Activated naive CD4-positive, alpha-beta T cell treated with anti-CD3 and anti-CD28 coated beads, Interleukin-2, amount 50 U/mL, for 16 hours (primary cell): ENCODE measurements at places on chromosomes 12 and 14.

DNA sequence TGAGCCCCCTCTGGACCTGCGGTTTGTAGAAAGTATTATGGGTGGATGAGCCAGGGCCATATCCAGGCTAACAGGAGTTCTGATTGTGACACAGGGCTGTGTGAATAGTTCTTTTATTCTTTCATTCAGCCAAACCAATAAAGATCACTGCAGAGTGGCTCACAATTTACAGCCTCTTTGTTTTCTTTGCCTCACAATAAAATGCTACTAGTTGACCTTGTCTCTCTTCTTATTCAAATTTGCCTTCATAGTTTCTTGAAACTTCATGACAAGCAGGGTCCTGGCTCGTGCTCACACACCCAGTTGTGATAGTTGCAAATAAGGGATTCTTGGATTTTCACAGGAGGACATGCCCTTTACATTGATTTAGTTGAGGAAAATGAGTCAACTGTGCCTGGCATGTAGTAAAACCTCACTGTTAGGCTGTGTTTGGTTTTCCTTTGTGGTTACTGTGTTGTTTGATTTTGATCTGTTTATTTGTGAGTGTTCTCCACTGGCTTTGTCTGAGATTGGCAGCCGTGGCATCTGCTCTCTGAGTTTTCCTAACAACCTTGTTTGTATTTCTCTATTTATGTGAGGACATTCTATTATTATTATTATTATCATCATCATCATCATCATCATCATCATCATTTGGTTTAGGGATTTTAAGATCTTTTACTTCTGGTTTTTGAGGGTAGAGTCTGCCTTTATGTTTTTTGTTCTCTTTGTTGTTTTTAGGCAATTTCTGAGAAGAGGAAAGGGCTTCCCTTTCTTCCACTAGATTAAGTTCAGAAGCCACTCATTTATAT lies 2.7 kb upstream of the KRT6B start:
- DNase-seq = no peak

DNA sequence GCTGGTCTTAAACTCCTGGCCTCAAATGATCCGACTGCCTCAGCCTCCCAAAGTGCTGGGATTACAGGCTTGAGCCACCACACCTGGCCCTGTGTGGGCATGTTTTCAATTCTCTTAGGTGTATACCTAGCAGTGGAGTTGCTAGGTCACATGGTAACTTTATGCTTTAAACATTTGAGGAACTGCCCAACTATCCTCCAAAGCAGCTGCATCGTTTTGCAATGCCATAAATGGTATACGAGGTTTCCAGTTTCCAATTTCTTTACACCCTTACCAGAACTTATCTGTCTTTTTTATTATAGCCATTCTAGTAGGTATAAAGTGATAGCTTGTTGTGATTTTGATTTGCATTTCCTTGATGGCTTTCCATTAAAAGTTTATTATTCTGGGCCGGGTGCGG lies 25.1 kb downstream of the RBMS2 start:
- DNase-seq = no peak

- DNase-seq = no peak
Observed at GRCh38 chr14:65531148-65531547, 118.6 kb downstream of the FUT8 start.

DNA sequence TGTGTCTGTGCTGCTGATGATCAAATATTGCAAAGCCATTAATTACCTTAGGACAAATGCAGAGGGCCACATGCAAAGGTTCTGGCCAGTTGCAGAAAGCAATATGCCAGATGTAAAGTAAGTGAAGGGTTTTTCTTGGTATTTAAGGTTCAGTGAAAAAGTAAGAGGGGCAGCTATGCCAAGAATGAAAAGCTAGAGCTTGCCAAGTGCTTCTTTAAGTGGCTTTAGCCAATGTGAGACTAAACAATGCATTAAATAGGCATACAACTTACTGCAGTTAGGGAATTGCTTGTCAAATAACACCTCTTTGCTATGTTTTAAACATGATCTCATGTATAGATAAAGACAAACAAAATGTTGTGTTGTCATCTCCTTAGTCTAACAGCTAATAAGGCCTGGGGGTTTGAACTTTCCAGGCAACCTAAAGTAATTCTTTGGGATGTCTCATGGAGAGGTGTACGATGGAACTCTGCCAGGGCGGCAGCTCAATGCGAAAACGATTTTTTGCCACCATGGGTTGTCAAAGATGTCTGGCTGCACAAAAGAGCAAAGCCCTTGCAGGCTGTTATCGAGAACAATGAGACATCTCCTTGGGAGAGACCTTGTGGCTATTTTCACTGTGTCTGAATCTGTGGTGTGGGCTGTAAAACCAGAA lies 12.0 kb downstream of the IGF1 start:
- no peak for DNase-seq

DNA sequence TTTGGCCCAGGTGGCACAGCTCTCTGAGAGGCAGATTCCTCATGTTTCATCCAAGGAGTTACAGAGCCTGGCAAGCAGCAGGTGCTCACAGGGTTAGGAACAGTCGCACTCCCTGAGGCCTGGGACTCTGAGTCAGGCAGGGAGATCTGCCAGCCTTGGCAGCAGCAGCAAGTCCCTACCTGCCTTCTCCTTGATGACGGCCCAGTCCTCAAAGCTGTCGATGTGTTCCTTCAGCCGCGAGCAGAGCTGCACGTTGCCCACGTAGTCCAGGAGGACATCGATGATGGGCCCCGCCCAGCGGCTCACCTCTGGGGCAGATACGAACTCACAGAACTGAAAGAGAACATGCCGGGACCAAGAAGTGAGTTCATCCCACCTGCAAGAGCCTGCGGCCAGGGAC lies 10.4 kb downstream of the FAM181A start:
- no peak for DNase-seq

- DNase-seq = no peak
Observed at GRCh38 chr12:89674326-89674942, 34.2 kb downstream of the ATP2B1 start.

GRCh38 chr12:125240717-125241116 lies 175.5 kb downstream of the AACS start:
- DNase-seq = no peak

- no peak for DNase-seq
Observed at GRCh38 chr14:36313206-36313605, 7.2 kb downstream of the MBIP start.

GRCh38 chr14:71491931-71492330 lies 440.3 kb upstream of the RGS6 start:
- no peak for DNase-seq

DNA sequence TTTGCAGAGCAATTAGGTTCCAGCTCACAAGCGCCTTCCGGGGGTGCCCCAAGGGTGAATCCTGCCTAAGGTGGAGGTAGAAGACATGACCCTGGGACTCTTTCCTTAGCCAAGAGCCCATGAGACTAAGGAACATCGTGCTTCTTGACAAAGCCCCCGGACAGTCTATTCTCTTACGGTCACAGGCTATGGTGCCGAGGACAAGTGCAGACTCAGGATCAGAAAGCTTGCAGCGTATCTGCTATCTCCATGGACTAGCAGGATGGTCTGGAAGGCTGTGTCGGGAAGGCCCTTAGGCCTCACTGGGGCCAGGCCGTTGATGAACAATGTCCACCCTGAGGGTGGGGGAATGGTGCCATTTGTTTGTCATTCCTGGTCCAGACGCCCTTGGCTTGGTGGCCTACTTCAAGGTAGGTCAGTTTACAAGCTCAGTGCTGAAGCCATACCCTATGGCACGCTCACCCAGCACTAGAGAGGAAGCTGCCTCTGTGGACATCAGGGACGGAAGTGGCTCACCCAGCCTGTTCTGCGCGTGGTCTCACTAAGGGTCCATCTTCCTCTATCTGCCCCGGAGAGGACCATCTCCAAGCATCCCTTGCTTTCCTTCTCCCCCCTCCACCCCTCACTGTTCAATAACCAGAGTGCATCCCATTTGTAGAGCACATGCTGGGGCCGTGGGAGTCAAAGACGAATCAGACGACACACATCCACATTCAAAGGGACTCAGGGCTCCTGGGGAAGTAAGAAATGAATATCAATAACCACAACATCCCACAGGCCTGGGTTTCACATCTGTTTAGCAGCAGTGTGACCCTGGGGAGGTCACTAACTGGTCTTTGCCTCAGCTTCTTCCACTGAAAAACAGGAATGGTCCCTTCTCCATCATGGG lies 45.0 kb upstream of the IQSEC3 start:
- no peak for DNase-seq

DNA sequence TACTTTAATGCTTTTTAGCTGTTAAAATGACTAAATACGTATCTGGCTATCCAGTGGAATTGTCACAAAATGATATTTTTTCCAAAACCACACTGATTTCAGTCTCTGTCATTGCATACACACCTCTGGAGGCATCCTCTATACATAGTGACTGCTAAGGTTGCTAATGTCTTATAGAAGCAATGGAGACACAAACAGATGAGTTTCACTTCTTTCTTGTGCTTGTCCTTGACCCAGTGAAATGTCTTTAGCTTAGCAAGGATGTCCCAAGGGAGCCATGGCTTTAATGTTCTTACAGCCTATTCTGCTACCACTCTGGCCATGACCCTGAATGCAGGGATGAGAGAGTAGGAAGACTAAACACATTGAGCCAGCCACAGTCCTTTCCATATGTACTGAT lies 90.3 kb downstream of the TPH2 start:
- no peak for DNase-seq

GRCh38 chr14:49641697-49642129 lies 6.7 kb upstream of the DNAAF2 start:
- DNase-seq = no peak

GRCh38 chr12:22978962-22979361 lies 354.0 kb downstream of the ETNK1 start:
- DNase-seq = no peak

DNA sequence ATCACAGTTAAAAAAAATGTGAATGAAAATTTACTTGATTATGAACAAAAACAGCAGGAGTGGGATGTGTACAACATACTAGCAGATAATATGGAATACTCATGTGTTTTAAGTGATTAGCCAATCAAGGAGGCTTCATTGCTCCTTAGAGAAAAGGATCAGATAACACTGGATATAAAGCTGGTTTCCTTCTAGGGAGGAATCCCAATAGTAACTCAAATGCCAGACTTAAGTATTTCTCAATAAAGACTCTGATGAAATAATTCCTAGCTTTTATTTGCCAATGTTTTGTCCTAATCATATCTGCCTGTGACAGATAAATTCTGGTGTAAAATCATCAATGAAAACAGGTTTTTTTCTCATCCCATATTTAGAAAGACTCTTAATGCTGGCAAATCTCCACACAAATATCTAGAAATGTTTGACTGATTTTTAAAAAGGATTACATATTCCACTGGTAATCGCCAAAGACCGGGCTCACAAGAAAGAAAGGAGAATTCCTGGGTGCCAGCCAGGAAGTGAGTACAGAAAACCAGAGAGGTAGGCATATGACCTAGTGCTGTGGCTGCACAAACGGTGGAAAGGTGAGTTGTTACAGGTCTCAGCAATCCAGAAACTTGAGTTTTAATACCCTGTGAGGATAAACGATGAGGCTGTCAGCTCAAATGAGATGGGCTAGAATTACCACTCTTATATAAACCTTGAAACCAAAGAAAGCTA lies 108.6 kb upstream of the TTC7B start:
- DNase-seq = no peak

- no peak for DNase-seq
Observed at GRCh38 chr12:124403273-124403672, 108.4 kb downstream of the RFLNA start.

- DNase-seq = no peak
Observed at GRCh38 chr14:36513012-36513420, 7.0 kb downstream of the NKX2-1 start.

DNA sequence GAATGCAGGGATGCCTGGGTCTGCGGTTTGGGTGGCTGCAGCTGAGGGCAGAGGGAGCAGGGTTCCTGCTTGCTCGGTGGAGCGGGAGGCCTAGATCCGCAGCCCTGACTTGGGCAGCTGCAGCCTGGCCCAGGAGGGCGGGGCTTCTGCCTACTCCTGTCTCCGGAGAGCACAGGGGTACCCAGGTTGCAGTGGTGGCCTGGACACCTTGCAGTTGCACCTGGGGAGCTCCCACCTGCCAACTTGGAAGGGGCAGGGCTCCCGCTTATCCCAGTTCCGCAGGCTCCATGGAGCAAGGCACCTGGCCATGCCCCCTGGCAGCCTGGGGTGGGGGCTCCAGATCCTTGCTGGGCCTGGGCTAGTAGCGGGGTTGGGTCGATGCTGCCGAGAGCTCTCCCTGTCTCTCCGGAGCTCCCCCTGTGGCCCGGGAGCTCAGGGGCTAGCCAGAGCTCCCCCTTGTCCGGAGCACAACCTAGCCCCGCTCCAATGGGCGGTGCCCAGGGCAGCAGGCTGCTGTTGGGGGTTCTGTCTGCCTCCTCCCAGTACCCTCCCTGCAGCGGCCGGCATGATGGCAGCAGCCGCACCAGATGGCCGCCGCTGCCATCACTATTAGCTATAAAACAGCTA lies 136.4 kb downstream of the PTPRR start:
- no peak for DNase-seq

GRCh38 chr14:54173802-54174201 lies 217.2 kb upstream of the BMP4 start:
- DNase-seq = no peak

- peak; percentile 5 for DNase-seq
Observed at GRCh38 chr12:34598352-34598827, 576.1 kb downstream of the ALG10 start.

- no peak for DNase-seq
Observed at GRCh38 chr12:93762912-93763553, 85.9 kb downstream of the CRADD start.

DNA sequence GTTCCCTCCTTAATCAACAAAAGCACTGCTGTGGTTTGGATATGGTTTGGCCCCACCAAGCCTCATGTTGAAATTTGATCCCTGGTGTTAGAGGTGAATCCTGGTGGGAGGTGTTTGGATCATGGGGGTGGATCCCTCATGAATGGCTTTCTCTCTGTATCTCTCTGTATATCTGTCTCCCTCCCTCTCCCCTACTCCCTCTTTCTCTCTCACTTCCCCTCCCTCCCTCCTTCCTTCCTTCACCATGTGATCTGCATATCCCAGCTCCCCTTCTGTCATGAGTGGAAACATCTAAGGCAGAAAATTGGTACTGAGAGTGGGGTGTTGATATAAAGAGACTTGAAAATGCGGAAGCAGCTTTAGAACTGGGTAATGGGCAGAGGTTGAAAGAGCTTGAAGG lies 5.2 kb downstream of the GSKIP start:
- DNase-seq = no peak

GRCh38 chr14:100557658-100558057 lies 29.6 kb downstream of the BEGAIN start:
- no peak for DNase-seq

DNA sequence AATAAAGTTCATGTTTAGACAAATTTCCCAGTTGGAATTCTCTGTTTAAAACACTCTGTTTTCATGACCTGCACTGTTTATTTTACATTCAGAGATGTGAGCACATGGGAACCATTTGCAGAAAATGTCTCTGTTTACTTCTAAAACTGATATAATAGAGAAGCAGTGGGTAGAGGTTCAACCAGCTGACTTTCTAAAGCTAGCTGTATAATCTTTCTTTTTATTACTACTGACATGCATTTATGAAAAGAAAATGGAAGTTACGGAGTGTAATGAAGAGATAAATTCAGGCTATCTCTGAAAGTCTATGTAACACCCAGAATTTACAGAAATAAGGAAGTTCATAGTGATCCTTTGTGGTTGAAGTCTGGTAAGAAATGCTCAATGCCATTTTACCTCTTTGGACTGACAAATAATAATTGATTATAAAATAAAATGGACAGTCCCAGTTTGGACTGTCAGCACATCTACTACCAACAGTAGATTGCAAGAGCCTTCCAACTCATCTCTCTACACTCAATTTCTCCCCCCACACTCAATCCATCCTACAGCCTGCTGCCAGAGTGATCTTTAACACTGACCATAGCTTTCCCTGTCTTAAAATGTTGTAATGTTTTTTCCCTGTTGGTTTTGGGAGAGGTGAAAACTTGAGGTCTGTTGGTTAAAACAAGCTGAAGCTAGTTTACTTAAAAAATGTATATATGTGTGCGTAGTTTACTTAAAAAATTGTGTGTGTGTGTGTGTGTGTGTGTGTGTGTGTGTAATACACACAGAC lies 137.4 kb downstream of the AEBP2 start:
- DNase-seq = no peak
